Activated T-cell treated with anti-CD3 and anti-CD28 coated beads, Interleukin-2, amount 50 U/mL, for 48 hours (primary cell): ENCODE measurements at places on chromosomes 12 and 14.

GRCh38 chr14:99936056-99936455 is 129.2 kb upstream of the EVL start:
- DNase-seq: no peak

GRCh38 chr14:77892381-77892871 is 92.5 kb downstream of the ADCK1 start:
- DNase-seq: no peak

DNA sequence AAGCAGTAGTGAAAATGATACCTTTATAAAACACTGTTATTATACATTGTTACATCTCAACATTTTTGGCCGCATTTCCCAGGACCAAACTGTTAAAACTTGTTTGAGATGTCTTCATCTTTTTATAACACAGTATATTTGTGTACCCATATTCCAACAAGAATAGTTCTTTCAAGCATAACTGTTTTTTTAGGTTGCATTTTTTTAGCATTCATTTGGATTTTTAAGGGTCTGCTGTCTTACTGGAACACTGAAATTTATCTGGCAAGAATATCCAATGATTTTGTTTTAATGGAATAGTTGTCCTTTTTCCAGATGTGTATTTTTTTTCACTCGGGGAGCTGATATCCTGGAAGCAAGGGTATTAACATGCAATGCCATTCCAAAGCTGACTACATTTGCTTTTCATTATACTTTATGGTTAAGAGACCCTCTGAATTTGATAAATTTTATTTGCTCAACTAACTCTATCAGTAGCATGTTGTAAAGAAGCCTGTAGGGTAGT is 8.9 kb upstream of the NAV3 start:
- no peak for DNase-seq

GRCh38 chr14:68127166-68127565 is 307.6 kb downstream of the RAD51B start:
- no peak for DNase-seq

GRCh38 chr12:95762123-95762785 is 28.3 kb downstream of the NTN4 start:
- DNase-seq: no peak

DNA sequence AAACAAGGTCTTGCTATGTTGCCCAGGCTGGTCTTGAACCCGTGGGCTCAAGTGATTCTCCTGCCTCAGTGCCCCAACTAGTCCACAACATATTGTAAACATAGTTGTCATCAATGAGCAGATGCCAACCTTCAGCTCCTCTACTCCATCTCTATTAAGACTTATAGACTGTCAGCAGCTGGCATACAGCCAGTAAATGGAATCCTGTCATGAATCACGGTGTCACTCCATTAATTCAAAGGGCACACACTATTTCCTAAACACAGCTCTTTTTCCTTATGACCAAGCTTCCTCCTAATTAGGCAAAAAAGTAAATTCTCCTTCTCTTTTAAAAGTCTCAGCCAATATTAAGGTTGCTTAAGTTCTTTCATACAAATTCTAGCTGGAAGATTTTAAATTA is 111.2 kb downstream of the ITPR2 start:
- DNase-seq: no peak

- no peak for DNase-seq
Observed at GRCh38 chr14:74786796-74787315, 23.7 kb downstream of the YLPM1 start.

- DNase-seq: no peak
Observed at GRCh38 chr12:21337453-21337852, 2.7 kb upstream of the SLCO1A2 start.

DNA sequence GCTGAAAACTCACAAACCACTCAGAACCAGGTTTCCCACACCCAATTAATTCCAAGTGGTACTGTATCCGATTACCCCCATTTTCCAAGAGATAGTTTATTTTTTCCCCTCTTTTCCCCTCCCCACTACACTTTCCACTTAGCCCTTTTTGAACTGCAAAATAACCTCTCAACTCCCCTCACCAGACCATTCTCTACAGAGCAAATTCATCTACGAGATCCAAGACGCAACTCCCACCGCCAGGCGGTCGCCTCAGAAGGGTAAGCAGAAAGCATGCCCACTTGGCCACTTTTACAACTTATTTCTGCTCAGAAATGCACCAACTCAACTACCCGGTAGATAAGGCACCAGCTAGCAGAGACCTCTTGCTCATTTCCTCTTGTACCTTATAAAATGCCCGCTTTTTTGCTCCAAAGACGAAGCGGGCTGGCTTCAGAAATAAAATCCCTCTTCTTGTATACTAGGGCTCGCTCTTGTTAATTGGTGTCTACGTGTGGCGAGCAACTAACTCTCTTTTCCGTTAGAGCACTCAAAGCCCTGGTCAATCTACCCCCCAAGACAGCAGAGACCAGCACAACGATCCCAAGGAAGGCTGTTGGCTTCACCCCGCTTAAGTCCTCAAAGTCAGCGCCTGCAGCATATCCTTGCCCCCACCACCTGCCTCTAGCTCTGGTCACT is 910 bp upstream of the SRP54 start:
- DNase-seq: peak; percentile 57

DNA sequence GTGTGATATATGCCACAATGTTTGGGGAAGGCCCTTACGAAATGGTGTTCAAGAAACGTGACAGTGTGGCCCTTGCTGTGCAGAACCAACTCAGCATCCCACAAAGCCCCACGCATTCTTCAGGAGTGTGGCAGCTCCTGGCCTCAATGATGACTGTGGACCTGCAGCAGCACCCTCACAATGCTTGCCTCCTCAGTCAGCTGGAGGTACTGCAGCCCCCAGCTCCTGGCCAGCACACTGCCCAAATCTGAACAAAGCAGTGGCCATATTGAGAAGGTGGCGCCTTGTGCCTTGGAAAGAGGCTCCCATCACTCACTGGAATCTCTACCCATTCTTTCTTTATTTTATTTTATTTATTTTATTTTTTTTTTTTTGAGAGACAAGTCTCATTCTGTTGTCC is 10.4 kb downstream of the POLE2 start:
- DNase-seq: no peak

- no peak for DNase-seq
Observed at GRCh38 chr14:74667758-74668157, 45.1 kb downstream of the AREL1 start.

GRCh38 chr12:131900397-131900796 is 6.0 kb downstream of the ULK1 start:
- no peak for DNase-seq

DNA sequence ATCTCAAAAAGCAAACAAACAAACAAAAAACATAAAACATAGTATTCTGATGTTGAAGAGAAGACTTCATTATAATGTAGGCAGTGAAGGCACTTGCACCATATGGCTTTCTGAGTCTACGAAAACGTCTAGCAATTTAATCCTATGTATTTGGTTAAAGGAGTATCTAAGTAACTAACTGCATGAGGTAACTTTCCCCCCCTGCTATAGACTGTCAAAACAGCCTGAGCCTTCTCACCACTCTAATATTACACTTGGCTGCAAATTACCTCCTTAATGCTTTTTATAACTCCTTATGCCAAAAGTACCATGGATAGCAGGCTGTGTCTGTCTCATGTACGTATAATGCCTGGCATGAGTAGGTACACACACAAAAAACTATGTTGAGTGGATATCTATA is 607.6 kb upstream of the FLRT2 start:
- no peak for DNase-seq

DNA sequence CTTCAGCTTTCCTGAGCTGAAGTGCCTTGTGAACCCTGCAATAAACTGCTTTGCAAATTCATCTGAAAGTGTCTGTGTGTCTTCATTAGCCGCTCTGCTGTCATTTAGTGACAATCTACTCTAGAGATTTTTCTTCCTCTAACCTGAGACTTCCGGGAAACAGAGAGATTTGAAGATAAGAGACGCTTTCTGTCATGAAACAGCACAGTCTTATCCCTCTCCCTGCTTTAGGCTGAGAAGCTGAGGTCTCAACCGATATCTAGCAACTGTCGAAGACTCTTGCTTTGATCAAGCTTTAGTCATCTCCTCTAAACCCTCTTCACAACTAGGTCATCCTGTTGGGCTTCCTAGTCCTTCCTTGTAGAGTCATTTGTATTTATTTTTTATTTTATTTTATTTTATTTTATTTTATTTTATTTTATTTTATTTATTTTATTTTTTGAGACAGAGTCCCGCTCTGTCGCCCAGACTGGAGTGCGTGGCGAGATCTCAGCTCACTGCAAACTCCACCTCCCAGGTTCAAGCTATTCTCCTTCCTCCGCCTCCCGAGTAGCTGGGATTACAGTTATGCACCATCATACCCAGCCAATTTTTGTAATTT is 1.2 kb downstream of the RNASE2 start:
- DNase-seq: no peak

DNA sequence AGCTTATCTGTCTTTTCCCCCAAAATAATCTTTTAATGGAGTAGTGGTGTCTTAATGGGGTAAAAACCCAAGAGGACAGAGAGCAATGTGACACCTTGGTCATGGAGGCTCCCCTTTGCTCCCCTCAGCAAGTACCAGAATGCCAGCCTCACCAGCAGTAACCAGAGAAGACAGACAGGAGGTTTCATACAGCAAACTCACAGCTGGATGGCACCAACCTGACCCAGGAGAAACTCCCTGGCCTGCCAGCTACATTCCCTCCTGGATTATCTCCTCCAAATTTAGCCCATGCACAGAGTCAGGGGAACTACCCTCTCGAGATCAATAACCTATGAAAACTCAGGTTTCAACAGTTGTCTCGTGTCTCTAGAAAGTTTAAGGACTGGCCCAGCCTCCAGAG is 15.9 kb downstream of the BHLHE41 start:
- DNase-seq: no peak

DNA sequence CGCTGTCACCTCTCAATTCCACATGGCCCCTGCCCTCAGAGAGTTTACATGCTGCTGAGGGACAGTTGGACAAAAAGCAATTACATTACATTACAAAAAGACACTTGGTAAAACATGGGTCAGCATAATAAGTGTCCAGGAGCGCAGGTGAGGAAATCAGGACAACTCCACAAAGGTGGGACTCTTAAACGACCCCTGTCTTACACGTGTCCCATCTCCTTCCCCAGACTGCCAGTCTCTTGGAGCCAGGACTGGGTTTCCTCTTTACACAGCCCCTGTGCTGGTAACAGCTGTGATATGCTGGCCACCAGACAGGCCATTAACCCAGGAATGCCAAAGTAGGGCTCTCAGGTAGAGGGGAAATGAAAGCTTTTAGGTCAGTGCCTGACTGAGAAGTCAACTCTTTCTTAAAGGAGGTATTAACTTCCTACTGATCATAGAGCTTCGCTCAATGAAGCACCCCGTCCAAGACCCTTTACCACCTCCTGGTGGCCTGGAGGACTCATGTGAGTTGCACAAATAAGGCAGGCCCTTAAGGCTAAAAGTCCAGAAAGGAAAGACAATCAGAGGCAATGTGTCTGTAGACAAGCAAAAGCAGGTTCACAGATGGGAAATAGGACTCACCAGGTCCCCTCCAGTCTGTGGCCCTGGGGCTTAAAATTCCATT is 55.5 kb downstream of the ANO2 start:
- peak; percentile 62 for DNase-seq

DNA sequence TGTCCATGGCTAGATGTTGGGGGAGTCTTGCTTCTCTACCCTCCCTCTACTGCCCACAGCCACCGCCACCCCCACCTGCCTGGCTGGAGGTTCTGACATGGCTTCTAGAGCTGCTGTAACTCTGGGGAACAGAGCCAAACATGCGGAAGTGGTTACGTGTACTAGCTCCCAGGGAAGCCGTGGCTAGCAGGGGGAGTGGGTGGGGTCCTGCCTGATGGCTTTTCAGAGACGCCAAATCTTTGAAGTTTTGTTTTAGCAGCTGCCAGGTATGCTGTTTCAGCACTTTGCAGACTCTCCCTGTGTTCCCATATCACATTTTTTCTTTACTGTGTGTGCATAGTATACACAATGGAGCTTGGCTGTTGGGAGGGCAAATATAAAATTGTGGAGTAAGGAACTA is 150.3 kb downstream of the TGFB3 start:
- DNase-seq: peak; percentile 41

- no peak for DNase-seq
Observed at GRCh38 chr12:58764100-58764953, 156.0 kb downstream of the LRIG3 start.
